Spleen (tissue), 13 donors: ENCODE measurements at places on chromosomes 2 and 18.

- no peak for DNase-seq
Observed at GRCh38 chr2:232713505-232713904, 16.4 kb downstream of the GIGYF2 start.

GRCh38 chr2:170456914-170457313 lies 258.2 kb upstream of the SP5 start:
- DNase-seq = no peak

- peak; percentile 16 for DNase-seq
Observed at GRCh38 chr2:23606968-23607367, 222.0 kb downstream of the KLHL29 start.

GRCh38 chr18:22702806-22703205 lies 230.3 kb upstream of the RBBP8 start:
- no peak for DNase-seq

DNA sequence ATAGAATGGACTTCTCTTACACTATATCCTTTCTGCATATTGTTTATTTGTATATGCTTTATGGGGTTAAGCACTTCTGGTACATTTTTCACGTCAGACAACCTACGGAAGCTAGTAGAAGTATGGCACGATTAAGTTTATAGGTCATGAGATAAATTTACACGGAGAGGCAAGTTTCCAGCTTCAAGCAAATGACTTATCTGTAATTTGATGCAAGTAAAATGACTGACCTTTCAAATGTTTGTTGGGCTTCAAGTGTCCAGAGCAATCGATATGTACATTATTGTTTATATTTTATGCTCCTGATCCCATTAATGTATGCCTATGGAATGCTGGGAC lies 97.5 kb upstream of the EFEMP1 start:
- no peak for DNase-seq
